ENCODE measurements at places on chromosomes 4 and X. TPM values are rescaled to one million over a fixed set of nuclear protein-coding genes. Genes with fewer than 3 reads are reported as not detected.

The NPY1R gene
- 6.3 TPM for total RNA-seq

The GPR34 gene
- total RNA-seq = 2.7 TPM

The PDHA2 gene
- total RNA-seq = not detected

The F8A3 gene
- total RNA-seq = 1.9 TPM

The PHEX gene
- 0.31 TPM for total RNA-seq

The MCUB gene
- total RNA-seq = 39.2 TPM

The AMELX gene
- not detected for total RNA-seq

The MID2 gene
- 25.8 TPM for total RNA-seq

The NDNF gene
- 51.1 TPM for total RNA-seq

The GALNTL6 gene
- total RNA-seq = 0.62 TPM

The VSIG1 gene
- total RNA-seq = not detected

The FAM114A1 gene
- 129 TPM for total RNA-seq

The NR0B1 gene
- not detected for total RNA-seq

The TRIM60 gene
- total RNA-seq = not detected

The AREG gene
- 2.7 TPM for total RNA-seq

The ARMCX1 gene
- total RNA-seq = 133 TPM

The MAGEA11 gene
- 0.82 TPM for total RNA-seq

The ANTXR2 gene
- 96.0 TPM for total RNA-seq

The RCHY1 gene
- 43.1 TPM for total RNA-seq

The MAGEB1 gene
- total RNA-seq = not detected

The F8A2 gene
- not detected for total RNA-seq

The ITIH6 gene
- 0.51 TPM for total RNA-seq

The PABPC4L gene
- total RNA-seq = 13.1 TPM

The TSPAN6 gene
- total RNA-seq = 28.4 TPM

The ZNF630 gene
- 4.6 TPM for total RNA-seq

The NKRF gene
- 6.7 TPM for total RNA-seq

The IRS4 gene
- 0.10 TPM for total RNA-seq

The RP2 gene
- total RNA-seq = 15.0 TPM

The ADH1A gene
- total RNA-seq = not detected

The MAGEA2 gene
- not detected for total RNA-seq

The RASGEF1B gene
- 17.2 TPM for total RNA-seq

The SPACA5 gene
- not detected for total RNA-seq

The LEF1 gene
- 13.7 TPM for total RNA-seq

The NAA15 gene
- 38.9 TPM for total RNA-seq

The SYN1 gene
- total RNA-seq = 0.41 TPM

The MSANTD1 gene
- total RNA-seq = 1.1 TPM

The OPN1MW gene
- total RNA-seq = not detected

The MYOZ2 gene
- 170 TPM for total RNA-seq

The XK gene
- 14.3 TPM for total RNA-seq

The BEND2 gene
- not detected for total RNA-seq

The HSFX3 gene
- total RNA-seq = not detected

The HAND2 gene
- total RNA-seq = 13.2 TPM

All from tongue (tissue), 3 donors.